ENCODE measurements at places on chromosomes 1 and 21.

DNA sequence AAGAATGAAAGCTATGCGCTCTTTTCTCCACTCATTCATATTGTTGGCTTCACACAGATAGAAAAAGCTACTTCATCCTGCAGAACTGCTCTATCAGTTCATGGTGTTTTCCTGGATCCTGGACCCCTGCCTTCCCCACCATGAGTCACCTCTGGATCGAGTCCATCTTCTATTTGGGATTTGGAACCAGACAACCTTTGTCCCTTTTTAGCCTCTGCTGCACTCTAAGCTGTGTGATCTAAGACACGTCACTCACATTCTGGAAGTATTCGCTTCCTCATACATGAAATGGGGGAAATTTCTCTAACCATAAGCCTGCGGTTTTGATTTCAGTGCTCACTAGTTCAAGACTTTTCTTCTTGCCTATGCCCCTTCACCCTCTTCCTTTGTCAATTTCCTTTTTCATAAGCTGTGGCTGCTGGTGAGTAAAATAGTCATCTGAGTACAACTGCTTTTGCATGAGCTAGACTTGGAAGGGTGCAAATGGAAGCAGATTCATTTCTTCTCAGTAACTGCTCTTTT, 14.1 kb upstream of the DEGS1 start:
- DNase-seq: no peak

DNA sequence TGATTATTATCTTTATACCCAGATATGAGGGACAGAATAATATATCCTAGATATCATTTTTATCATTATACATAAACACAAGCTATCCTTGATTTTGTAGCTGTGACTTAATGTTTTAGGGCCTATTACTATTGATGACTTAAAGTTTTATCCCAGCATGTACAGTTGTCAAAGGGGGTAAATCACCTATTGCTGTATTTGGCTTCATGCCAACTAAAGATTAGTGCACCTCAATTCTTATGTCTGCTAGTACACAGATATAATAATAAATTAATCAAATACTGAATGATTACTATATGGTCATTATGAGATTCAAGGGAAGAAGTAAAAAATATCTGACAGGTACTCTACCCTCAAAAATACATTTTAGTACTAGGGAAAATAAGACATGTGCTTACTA, 84.0 kb downstream of the SYT14 start:
- DNase-seq: no peak

DNA sequence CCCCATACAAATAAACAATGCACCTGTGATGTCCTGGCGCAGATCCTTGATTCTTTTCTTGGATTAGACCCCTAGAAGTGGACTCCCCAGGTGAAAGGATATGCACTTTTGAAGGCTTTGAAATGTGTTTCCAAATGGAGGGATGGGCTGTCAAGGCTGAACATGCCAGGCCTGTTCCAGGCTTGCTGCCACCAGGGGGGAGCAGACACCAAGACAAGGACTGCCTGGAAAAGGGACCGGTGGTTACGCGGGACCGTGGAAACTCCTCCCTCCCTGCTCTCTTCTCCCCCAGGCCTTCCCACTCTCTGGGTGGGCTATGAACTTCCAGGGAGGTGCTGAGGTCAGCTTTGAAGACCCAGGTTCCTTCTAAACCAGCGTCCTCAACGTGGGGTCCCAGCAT, 12.7 kb downstream of the C1QB start:
- no peak for DNase-seq

DNA sequence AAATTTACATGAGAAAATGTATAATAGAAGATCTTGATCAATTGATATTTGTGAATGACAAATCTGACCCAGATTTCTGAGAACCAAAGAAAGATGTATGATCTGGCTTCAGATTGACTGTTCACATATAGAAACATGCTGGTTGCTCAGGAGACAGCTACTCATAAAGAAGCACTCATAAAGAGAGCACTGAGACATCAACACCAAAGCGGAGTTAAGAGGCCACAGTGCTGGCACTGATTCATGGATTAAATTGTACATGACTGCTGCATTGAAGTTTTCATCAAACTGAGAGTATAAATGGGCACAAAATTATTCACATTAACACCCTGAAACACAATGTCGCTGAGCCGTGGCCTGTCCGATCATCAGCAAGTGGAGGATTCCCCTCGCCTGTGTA, 46.2 kb downstream of the SH3GLB1 start:
- DNase-seq: no peak

DNA sequence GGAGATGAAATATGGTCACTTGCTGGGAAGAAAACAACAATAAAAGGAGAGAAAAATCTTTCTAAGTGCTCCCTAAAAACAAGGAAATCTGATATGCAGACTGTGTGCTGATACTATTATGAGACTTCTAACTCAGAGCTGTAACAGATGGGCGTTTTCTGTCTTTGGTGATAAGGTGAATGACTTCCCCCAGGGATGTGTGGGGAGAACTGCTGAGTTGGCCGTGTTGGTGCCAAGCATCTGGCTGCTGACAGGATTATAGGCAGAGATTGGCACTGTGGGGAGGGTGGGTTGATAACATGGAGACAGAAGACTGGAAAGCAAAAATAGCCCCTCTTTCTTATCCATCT, 438.5 kb upstream of the PLXNA2 start:
- DNase-seq: no peak

GRCh38 chr1:109671067-109671466, 3.2 kb downstream of the GSTM2 start:
- DNase-seq: no peak

- DNase-seq: no peak
These were observed 12.0 kb upstream of the ETV3L start for GRCh38 chr1:157111396-157112165.
